ENCODE measurements at places on chromosomes 3 and 15.

DNA sequence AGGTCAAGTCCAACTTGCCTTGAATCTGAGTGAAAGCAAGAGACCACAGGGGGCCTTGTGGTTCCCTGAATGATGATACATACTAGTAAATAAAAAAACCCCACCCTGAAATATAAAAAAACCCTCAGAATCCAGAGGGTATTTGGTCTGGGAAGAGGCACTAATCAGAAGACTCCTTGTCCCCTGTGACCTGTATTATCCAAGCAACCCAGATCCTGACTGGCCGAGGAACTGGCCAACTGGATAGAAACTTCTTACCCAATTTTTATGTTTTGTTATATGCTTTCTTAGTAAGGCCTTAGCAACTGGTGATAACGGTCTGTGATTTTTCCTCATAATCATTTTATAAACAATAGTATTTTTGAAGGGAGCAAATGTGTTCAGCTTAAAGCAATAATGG is 17.5 kb downstream of the ABI3BP start:
- no peak for DNase-seq

GRCh38 chr3:134630506-134630905 is 20.3 kb downstream of the KY start:
- no peak for DNase-seq

DNA sequence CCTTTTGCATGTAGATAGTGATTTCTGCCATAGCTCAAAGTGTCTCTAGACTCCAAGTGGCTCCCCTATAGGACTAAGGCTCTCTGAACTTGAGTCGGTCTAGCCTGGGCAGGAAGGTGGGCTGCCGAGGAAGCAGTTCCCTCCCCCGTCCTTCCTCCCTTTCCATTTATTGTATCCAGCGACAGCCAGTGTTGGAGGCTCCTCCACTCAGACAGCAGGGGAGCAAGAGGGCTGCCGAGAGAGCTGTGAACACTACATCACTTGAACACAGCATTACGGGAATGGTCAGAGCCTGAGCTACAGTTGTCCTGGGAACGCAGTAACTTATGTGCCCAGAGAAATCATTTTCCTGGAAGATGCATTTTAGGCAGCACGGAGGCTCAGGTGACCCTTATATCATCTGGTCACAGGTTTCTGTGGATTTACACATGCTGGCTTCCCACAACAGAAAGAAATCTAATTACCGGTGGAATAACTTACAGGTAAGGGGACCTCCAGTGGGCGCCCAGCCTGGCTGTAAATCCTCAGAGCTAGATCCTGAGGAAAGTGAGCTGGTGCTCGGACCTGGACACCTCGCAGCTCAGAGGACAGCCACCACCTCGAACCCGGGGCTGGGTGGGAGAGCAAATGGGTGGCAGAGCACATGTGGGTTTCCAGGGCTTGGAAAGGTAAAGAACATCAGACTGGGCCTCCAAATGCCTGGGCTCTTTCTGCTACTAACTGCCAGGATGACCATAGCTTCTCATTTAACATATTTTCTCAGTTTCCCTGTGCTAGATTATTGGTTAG is 197.1 kb downstream of the UACA start:
- no peak for DNase-seq

- no peak for DNase-seq
Observed at GRCh38 chr3:23275061-23275460, 71.9 kb downstream of the UBE2E2 start.

DNA sequence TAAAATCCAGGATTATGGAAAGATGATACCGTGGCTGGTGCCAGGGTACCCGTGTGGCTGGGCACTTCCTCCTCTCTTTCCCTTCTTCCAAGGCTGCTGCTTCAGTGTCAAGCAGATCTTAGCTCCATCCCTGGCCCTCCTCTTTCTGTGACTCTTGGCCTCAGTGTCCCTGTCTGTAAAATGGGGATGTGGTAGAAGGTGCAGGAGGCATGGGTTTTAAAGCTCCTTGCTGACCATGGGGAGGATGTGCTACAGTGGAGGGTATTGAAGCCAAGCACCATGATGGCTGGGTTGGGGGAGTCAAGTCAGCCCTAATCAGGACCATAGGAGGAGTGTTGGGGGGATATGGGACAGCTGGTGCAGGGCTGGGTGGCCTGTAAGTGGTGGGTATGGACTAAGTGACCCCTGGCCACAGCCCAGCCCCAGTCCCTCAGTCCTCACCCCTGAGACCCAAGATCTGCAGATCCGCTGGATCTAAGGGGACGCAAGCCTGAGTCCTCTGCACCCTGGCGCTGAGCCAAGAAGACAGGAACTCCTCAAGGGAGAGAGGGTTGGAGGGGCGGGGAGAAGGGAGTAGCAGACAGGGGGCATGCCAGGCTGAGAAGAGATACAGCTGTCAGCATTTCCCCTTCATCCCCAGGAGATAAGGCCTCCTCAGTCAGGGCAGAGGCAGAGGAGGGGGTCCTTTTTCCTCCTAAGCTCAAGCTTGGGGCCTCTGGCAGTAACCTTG is 12.0 kb downstream of the PTH1R start:
- no peak for DNase-seq

DNA sequence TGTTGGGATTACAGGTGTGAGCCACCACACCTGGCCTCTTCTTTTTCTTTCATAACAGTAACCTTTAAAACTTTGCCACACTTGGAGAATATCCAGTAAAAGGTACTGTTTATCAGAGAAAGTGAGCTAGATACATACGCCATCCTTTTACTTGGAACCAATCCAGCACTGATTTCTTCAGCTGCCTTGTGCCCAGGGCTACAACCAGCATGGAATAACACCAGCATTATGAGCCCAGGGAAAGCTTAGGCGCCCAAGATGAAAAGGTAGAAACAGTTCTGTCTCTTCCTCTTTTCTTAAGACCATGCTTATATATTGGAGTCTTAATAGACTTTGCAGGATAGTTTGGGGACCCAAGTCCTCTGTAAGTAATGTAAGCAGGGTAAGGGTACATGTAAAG is 8.4 kb downstream of the SKIC8 start:
- DNase-seq: no peak

- no peak for DNase-seq
Observed at GRCh38 chr3:39132096-39133092, 21.0 kb downstream of the CSRNP1 start.

GRCh38 chr3:11162401-11163345 is 8.4 kb downstream of the HRH1 start:
- no peak for DNase-seq

DNA sequence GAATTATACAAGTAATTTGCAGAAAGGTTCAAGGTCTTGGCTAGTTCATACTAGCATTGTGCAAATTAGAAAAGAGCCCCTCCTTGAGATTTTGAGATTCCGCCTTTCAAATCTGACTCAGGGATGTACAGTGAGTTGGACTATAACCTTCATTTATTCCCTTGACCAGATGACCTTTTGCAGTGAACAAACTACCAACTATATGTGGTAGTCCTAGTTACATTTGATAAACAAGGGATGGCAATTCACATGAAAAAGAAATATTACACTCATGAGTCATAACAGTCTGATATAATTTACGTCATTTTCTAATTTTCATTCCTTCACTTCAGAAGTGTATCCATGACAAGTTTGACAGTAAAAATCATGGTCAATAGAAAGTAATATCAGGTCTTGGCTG is 860.4 kb downstream of the ROBO1 start:
- DNase-seq: no peak

DNA sequence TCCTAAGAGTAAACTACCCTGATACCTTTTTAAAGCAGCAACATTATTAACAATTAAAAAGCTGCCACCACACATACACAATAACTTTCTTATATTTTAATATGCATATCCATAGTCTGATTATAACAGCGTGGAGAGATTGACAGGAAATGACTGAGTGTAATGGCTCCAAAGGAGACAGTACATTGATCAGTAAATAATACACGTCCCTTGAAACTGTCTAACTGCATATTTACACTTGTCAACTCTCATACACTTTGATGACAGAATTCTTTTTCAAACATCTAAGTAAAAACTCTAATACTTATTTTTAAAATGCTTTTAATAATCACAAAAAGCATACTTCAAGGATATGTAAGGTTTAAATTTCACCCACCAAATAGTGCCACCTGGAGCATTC is 99.5 kb downstream of the FOXP1 start:
- DNase-seq: no peak

GRCh38 chr3:139107424-139108252 is 62.9 kb upstream of the PRR23C start:
- DNase-seq: no peak

DNA sequence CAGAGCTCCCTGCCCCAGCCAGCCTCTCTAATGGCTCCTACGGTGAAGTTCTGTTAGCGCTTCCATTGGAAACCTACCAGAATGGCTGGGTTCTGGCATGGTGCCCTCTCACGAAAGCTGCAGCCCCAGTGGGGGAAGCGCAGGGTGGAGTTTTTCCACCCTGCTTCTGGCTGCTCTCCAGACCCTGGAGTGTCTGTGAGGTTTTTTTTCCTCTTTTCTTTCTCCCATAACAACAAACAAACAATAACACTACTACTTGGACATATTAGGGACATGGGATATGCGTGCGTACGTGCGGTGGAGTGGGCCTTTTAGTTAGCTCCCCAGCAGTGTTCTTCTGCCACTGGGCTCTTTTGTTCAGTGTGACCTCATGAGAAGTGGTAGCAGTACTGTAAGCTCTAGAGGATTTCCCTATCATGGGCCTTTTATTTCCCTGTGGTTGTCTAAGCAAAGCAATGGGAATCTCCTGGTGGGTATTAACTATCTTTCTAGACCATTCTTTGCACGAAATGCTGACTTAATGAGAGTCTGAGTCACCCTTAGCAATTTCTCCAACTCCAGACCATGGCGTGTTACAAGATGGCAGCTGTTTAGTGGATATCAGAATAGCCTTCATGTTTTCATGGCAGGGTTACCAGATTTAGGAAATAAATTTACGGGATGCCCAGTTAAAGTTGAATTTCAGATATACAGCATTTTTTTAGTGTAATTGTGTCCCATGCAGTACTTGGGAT is 161.9 kb downstream of the FNDC3B start:
- DNase-seq: no peak

DNA sequence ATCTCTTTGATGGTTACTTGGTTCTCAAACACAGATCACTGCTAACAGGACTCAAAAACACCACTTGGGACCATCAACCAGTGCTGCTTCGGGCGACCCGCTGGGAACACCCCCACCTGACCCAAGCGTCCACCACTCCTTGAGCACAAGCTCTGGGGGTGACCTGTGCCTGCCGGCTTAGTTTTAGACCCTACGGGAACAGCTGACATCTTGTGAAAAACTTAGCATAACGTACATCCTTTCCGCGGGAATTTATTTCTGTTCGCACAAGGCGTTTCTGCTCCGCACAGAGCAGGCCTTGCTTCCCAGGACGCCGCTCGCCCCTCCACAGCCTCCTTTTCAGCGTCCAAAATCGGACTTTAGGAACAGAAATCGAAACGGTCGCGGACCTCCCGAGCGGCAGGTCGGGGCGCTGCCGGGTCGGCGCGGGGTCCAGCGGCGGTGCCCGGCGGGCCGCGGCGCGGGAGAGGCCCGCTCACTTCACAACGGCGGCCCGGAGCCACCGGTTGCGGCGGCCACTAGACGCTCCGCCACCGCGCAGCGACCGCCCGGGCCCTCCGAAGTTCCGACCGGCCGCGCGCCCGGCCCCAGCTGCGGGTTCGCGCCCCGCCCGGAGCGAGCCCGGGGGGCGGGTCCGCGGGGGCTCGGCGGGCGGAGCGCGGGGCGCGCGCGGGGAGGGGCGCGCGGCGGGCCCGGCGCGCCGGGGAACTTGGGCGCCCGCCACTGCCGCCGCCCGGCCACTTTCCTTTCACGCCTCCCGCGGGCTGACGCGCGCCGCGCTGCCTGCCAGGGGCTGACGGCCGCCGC is 959 bp downstream of the SFMBT1 start:
- DNase-seq: no peak

DNA sequence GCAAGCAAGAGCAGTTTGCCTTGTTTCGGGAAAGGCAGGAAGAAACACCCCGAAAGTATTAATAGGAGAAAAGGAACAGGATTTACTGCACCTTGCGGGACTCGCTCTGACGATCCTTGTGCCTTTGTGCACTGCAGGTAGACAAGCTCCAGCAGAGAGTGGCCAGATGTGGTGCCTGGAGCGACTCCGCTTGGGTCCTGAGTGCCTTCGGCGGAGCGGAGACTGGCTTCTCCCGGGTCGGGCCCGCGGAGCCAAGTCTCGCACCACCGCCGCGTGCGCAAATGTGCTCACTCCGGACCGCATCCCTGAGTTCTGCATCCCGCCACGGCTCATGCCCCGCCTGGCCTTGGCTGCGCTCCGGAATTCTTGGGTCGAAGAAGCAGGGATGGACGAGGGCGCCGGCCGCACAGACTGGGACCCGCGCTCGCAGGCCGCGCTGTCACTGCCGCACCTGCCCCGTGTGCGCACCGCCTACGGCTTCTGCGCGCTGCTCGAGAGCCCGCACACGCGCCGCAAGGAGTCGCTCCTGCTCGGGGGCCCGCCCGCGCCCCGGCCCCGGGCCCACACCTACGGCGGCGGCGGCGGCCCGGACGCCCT is 769 bp downstream of the C2CD4A start:
- DNase-seq: no peak

DNA sequence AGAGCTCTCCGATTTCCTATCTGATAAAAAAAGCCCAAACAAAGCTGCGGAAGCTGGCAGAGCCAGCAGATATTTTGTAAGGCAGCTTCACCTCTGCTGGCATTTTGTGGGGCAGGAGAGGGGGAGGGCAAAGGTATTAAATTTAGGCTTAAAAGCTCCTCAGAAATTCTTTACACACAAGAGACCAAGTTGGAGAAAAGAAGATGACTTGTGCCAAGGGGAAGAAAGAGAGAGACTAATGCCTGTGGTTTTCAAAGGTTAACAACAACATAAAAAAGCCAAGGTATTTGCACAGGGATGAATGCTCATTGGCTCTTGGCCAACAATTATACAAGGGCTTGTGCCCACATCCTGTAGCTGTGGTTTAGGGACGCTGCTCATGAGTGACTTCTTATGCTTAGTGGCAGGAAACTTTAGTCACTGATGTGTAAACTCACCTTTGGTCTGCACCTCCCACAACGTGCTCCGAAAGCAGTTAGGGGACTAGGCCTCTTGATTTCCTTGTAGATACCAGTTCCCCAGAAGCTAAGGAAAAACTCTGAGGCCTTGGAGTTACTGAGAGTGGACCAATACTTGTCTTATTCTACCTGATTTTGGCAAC is 152.9 kb downstream of the TPRG1 start:
- DNase-seq: no peak

- no peak for DNase-seq
Observed at GRCh38 chr15:70059476-70060213, 38.1 kb downstream of the TLE3 start.

GRCh38 chr3:130816561-130817445 is 70.2 kb upstream of the PIK3R4 start:
- no peak for DNase-seq

DNA sequence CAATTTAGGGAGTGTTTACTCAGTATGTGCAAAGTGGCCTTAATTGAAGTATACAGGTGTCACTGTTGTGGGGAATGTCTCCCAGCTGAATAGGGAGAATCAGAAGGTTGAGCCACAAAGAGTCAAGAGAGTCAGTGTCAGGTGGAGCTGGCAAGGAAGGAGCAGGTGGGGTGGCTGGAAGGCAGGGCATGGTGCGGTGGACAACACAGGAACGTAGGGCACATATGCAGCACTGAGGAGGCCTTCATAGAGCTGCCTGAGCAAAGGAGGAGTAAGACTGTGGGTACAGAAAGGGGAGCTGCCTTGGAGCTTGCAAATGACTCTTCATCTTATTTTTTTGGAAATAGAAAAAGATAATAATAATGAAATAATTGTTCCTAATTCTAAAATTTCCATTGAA is 20.0 kb downstream of the ARHGEF3 start:
- DNase-seq: no peak

Data from NCI-H524 treated with DMSO at 0.1 percent for 48 hours (cell line).